ENCODE measurements at places on chromosomes 7 and 10.

DNA sequence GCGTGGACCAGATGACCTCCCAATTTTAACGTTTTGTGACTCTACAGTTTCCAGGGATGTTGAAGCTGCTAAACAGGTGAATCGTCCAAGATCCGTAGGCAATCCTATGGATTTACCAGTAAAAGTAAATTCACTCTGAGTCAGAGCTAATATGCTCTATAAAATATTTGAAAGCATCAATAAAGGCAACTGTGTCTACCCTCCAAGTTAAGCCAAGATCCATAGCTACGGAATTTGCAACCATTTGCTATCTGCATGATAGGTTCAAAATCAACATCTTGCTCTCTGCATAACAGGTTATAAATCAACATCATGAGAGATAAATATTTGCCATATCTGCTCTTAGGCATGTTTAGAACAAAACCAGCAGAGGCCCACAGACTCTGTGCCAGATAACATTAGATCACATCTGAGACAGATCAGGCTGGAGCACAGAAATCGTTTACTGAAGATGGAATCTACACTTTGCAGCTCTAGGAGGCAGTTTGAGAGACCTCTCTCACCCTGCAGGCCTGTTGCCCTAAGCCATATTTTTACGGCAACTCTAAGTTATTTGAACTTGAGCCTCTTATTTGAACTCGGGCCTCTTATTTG lies 80.7 kb upstream of the PDCD4 start:
- no peak for DNase-seq

- DNase-seq = no peak
Observed at GRCh38 chr10:58706836-58707235, 194.2 kb downstream of the BICC1 start.

GRCh38 chr7:95620631-95621030 lies 24.3 kb upstream of the PDK4 start:
- no peak for DNase-seq

DNA sequence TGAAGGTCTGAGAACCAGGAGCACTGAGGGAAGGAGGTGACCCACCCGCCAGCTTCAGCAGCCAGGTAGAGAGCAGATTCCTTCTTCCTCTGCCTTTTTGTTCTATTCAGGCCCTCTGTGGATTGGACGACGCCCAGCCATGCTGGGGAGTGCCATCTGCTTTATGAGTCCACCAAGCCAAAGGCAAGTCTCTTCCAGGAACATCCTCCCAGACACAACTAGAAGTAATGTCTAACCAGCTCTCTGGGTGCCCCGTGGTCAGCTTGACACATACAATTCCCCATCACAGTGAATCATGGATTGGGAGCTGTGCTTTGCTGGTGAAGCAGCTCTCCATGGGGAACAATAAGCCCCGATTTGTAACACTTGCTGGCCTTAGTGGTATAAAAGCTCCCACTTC lies 125.2 kb downstream of the CCDC3 start:
- no peak for DNase-seq

GRCh38 chr10:73908853-73909539 lies 1.9 kb upstream of the PLAU start:
- DNase-seq = peak; percentile 36

DNA sequence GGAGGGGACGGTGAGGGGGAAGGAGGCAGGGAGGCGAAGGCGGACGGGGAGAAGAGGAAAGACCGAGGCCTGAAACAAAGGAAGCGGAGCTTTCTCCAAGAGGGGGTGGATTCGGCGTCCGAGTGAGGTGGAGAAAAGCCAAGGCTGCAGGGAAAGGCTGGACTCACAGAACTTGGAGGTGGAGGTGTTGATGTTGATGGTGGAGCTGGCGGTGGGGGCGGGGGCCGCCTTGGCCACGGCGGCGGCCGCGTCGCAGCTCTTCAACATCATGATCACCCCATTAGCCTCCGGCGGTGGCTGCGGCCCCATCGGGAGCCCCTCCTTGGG lies 578 bp downstream of the CACUL1 start:
- DNase-seq = peak; percentile 2

- no peak for DNase-seq
Observed at GRCh38 chr7:120303105-120303504, 30.1 kb downstream of the KCND2 start.

DNA sequence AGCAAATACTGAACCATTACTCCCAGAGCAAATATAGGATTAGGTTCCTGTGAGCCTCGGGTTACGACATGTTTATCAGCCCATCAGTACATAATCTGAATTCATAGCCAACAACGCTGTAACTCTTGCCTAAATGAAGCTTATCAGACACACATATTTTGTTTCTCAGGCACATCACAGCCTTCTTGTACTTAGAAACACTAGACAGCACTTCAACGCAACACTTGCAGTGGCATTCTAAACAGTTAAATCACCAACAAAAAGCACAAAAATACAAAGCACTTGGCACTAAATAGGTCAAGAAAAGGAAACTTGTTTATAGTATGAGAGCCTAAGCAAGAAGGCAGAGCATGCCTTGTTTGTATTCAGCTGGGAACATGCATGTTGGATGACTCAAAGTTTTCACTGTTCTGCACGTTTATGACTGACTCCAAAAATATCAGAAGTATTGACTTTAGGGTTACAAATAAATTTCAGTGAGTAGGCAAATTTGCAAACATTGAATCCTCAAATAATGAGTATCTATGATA lies 75.0 kb downstream of the VPS50 start:
- no peak for DNase-seq

- no peak for DNase-seq
Observed at GRCh38 chr7:30159163-30159562, 24.4 kb downstream of the MTURN start.

- DNase-seq = no peak
Observed at GRCh38 chr10:72948762-72949161, 5.8 kb downstream of the PLA2G12B start.

DNA sequence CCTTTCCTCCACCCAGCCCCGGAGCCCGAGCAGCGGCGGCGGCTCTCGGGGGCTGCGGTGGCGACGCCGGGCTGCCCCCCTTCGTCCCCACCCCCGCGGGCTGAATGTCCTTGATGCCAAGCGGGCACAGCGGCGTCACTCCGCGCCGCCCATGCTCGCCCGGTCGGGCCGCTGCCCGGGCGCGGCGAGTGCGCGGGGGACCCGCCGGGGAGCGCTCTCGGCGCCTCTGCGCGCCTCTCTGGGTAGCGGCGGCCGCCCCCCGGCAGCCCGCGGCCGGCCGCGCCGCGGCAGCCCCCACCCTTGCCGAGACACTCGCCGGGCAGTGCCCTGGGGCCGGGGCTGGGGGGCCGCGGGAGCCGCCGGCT lies 433 bp upstream of the PLXNA4 start:
- no peak for DNase-seq

DNA sequence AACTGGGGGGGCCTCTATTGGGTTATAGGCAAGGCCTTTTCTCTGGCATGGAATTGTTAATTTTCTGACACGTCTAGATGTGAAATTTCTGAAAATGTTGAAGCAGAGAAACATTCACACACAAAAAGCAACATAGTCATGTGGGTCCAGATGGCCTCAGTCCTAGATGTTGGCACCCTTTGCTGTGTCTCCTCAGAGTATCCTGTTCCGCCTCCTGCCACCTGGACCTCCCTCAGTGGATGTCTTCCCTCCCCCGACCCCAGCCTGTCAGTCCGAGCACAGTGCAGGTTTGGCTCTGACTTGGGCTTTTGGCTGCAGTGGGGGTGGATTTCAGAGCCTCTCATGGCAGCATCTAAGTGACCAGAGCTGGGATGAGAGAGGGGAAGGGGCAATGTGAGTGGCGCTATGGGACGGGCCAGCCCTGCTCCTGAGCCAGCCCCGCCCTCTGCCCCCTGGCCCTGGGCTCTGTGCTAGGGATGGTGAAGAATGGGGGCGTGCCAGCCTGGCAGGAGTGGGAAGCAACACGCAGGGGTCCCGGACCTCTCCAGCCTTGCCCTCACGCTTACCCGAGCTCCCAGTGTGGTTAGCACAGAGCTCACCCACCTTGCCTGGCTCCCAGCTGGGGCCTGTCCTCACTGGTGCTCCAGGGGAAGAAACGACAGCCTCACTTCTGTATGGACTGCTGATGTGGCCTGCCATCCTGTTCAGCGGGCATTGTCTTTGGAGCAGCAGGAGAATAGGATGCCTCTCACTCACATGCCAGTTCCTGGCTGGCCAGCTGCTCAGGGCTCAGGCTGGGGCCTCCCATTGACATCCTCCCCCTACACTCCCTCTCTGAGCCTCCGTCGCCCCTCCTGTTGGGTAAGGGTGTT lies 6.2 kb downstream of the ATP6V0E2 start:
- DNase-seq = no peak

GRCh38 chr7:9776900-9777299 lies 1196.8 kb upstream of the PHF14 start:
- DNase-seq = no peak

DNA sequence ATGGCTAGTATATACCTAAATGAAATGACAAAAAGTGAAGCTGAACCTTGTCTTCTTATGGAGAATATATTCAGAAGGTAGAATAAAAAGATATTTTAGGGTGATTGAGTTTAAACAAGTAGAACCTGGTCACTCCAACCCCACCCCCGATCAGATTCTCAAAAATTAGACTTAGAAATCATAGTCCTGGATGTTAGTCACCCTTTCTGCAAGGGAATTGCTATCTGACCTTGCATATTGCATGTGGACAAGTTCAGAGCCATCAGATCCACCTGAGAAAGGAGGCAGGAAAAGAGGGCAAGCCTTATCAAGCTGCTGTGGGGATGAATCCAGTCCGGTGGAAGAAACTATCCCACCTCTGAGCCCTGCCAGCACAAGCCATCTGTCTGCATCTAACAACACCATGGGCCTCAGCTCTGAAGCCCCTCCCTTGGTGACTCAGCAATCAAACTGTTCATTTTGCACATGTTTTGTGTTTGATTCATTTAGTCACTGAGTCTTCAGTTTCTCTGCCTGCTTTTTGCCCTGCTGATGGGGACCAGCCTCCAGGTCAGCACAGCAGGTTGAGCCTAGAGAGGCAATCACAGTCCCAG lies 727.3 kb downstream of the AUTS2 start:
- DNase-seq = no peak

DNA sequence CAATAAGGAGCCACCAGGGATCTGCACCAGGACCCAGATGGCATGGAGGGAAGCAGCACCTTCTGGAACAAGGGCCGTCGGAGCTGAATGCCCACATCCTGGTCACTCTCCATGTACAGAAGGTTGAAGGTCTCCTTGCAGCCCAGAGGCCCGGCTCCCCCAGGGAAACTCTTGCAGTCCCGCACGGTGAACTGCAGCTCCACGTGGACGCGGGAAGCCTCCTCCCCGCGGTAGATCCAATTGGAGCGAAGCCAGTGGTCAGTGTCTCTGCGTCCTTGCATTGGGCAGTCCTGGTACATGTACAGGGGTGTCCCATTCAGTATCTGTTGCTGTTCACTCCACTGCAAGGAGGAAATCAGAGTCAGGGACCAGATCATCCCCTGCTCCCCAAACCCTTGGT lies 7.4 kb downstream of the EPHA1 start:
- DNase-seq = no peak

GRCh38 chr7:54857294-54857693 lies 98.3 kb upstream of the SEC61G start:
- DNase-seq = no peak

DNA sequence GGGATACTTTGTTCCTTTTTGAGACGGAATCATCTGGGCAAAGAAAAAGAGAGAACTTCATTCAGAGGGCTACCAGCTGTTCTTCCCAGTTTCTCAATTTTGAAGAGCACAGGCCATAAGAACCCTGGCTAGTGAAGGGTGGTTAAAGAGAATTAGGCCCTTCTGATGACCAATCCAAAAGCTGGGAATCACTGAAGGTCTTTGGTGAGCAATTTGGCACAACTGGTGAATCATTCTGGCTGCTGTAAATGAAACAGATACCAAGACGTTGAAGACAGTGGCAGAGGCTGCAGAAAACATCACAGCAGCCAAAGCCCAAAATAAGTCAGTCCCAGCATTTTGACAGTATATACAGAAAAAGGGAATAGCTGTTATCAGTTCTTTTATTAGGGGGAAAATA lies 5.1 kb downstream of the RAPGEF5 start:
- DNase-seq = no peak
